ENCODE measurements at places on chromosomes 16 and 17.

DNA sequence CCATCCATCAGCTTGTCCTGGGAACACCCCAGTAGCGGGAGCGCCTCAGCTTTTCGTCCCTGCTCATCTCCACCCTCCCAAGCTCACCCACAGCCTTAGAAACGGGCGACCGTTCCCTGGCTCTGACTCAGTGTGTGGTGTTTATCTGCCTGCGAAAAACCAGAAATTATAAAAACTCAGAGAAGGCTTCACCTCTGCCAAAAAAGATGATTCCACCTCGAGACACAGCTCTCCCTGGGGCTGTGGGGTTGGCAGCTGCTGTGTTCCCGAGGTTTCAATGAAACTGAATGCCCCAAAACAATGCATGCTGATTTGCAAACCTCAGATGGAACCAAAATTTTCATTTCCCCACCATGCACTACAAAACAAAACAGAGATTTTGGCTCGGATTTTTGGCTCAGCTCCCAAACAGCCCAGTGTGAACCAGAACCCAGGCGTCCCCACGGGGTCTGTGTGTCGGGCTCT lies 62.4 kb upstream of the MED9 start:
- DNase-seq, result no peak

DNA sequence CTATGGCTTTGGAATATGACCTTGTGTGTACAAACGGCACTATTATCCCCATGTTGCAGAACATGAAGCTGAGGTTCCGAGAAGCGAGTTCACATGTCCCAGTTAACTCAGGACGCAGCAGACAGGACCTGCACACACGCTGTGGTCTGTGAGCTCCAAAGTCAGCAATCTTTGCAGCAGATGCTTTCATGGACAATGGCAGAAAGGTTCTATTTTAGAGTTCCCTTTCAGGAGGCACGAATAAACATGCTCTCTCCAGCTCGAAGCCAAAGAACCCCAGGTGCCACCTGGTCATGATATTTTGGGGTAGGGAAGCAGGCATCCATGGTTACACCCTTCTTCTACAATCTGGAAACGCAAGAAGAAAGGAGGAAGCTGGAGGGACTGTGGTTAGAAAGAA lies 412.0 kb downstream of the TMEM114 start:
- no peak for DNase-seq

- DNase-seq, result peak; percentile 4
These were observed 67.9 kb downstream of the N4BP1 start for GRCh38 chr16:48542020-48542473.

GRCh38 chr16:84212631-84213030 lies 21.7 kb downstream of the ADAD2 start:
- no peak for DNase-seq

DNA sequence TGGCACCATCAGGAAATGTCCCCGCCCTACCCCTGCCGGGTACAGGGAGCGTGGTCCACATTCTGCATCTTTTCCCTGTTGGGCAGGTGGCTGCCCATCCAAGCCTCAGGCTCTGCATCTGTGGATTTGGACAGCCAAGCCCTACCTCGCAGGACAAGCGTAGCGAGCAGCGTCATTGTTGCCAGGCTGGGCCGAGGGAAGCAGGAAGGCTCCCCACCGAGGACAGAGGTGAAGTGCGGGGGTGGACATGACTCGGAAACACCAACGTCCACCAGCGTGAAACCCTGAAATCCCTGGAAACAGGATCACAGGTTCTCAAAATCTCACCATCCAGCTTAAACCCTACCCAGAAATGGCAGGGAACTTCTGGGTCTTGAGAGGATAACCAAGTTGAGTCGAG lies 73.6 kb downstream of the SOCS1 start:
- no peak for DNase-seq

Data from NCI-H2171 (cell line).